ENCODE measurements at places on chromosomes 3 and 15.

- peak overlapping the region; percentile 84 for H3K4me3 ChIP-seq
- peak overlapping the region; percentile 99 for H3K27ac ChIP-seq
- H3K4me1 ChIP-seq: no peaks in the 10 kb centered on the region
- no peaks in the 10 kb centered on the region for H3K27me3 ChIP-seq
Measured at GRCh38 chr15:50764461-50765194, 878 bp downstream of the SPPL2A start.

DNA sequence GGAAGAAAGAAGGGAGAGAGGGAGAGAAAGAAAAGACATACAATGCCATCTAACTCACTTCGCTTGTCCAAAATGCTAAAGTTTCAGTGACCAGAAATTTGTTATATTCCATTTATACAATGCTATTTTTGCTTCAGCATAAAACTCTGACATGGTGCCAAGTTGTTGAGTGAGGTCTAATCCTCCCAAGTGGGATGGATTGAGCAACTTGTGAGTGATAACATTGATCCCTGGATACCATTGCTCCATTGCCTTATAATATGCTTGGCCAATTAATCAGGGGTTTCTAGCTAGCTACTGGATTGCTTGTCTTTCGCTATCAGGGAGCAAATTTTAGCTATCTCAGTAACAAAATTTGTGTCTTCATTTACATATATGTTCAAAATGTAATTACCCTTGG, 615.6 kb upstream of the DPPA4 start:
- no peaks in the 10 kb centered on the region for H3K36me3 ChIP-seq
- H3K4me1 ChIP-seq: no peaks in the 10 kb centered on the region
- H3K4me3 ChIP-seq: no peak overlapping the region
- H3K27me3 ChIP-seq: no peaks in the 10 kb centered on the region

GRCh38 chr15:80803580-80804525, 24.7 kb downstream of the CEMIP start:
- no peak overlapping the region for H3K4me3 ChIP-seq
- H3K36me3 ChIP-seq: no peaks in the 10 kb centered on the region
- no peak for DNase-seq
- H3K27me3 ChIP-seq: no peaks in the 10 kb centered on the region
- H3K4me1 ChIP-seq: peaks cover 5% of the 10 kb centered on the region
- H3K27ac ChIP-seq: no peak overlapping the region

DNA sequence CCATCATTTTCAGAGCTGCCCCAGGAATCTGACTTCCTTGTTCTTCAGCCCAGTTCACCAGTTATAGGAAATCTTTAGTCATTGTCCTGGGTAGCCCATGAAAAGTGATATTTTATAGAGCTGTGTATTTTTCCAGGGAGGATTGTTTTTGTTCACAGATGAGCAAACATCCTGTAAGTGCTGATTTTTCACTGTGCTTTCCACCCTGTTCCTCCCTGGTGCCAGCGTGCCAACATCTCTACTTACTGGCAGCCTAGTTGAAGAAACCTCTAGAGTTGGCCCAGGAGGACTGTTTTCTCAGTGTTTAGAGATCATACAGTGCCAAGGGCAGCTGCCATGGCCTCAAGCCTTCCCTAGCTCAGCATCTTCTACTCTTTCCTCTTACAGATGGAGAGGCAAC, 41.3 kb downstream of the ST6GAL1 start:
- no peak for DNase-seq
- H3K27me3 ChIP-seq: no peaks in the 10 kb centered on the region
- H3K4me1 ChIP-seq: peaks cover 13% of the 10 kb centered on the region
- no peak overlapping the region for H3K4me3 ChIP-seq

DNA sequence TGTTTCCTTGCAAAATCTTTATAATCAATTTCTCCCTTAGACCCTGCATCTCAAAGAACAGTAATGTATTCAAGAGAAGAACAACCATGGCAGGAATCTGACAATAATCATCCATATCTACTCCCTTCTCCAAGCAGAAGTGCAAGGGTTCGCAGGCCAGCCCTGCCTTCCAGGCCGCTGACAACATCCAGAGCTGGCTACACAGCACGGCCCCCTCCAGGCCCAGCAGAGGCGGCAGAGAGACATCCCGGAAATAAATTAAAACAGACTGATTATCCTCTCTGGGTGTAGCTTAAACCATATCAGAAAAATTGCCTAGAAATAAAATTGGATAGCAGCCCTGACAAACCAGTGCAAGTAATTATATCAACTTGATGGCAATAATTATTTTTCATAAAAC, 223.3 kb downstream of the FAM43A start:
- H3K27ac ChIP-seq: no peak overlapping the region
- H3K4me3 ChIP-seq: no peak overlapping the region
- no peak for DNase-seq
- peaks cover 4% of the 10 kb centered on the region for H3K4me1 ChIP-seq

- no peaks in the 10 kb centered on the region for H3K27me3 ChIP-seq
- H3K36me3 ChIP-seq: no peaks in the 10 kb centered on the region
- DNase-seq: no peak
- H3K27ac ChIP-seq: no peak overlapping the region
Measured at GRCh38 chr15:47331829-47332393, 385.4 kb upstream of the SEMA6D start.

DNA sequence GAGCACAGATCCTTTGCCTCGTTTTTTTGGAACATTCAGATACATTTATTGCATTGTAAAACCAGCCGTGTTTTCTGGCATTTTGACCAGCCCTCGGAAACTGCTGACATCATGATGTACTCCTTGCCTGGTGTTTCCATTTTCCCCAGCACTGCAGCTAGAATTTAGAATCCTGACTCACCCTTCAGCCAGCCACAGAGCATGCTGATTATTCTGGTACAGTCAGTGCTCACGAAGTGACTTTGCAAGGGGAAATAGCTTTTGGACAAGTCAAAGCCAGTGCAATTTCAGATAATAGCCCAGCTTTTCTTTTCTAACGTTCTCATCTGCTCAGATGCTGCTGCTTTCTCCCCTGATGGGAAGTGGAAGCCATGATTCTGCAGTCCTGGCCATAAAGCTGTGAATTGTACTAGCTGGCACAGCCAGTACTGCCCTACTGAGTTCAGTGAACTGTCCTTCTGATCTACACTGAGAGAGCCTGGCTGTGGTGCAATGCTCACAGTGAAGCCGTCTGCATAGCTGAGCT, 12.1 kb upstream of the CNBP start:
- no peaks in the 10 kb centered on the region for H3K4me1 ChIP-seq
- no peaks in the 10 kb centered on the region for H3K36me3 ChIP-seq
- DNase-seq: no peak

DNA sequence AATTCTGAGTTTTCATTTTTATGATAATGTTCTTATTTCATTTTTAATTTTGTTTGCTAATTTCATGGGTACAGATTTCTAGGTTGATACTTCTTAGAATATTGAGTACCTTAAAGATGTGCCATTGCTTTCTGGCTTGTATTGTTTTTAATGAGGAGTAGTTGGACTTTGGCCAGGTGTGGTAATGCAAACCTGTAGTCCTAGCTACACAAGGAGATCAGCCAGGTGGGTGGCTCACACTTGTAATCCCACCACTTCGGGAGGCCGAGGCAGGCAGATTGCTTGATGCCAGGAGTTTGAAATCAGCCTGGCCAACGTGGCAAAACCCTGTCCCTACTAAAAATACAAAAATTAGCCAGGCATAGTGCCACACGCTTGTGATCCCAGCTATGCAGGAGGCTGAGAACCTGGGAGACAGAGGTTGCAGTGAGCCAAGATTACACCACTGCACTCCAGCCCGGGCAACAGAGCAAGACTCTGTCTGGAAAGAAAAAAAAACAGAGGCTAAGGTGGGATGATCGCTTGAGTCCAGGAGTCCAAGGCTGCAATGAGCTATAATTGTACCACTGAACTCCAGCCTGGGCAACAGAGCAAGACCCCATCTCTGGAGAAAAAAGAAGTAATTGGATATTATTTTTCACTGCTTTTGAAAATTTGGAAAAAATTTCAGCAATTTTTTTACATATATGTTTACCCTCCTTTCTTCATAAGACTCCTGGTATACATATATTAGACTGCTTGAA, 198.0 kb downstream of the ALCAM start:
- H3K27me3 ChIP-seq: no peaks in the 10 kb centered on the region
- no peak overlapping the region for H3K27ac ChIP-seq
- no peaks in the 10 kb centered on the region for H3K36me3 ChIP-seq
- no peak overlapping the region for H3K4me3 ChIP-seq
- no peak for DNase-seq
- no peaks in the 10 kb centered on the region for H3K4me1 ChIP-seq

DNA sequence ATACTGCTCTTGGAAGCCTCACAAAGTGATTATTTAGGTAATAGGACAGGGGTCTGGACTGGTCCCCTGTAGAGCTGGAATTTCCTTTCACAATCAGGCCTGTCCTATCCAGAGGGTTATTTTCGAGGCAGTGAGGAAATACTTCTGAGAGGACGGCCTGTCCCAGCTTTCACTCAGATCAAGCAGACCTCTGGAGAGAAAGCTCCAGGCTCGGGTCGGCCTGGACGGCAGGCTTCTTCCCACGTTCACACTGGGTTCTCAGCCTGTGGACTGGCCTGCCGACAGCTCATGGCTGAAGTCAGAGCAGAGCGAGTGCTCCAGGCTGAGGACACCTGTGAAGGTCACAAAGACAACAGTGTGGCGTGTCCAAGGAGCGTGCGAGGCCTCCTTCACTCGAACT, 405.3 kb downstream of the VPS13C start:
- H3K36me3 ChIP-seq: no peaks in the 10 kb centered on the region
- no peaks in the 10 kb centered on the region for H3K27me3 ChIP-seq
- no peak overlapping the region for H3K4me3 ChIP-seq
- no peak overlapping the region for H3K27ac ChIP-seq
- DNase-seq: no peak

DNA sequence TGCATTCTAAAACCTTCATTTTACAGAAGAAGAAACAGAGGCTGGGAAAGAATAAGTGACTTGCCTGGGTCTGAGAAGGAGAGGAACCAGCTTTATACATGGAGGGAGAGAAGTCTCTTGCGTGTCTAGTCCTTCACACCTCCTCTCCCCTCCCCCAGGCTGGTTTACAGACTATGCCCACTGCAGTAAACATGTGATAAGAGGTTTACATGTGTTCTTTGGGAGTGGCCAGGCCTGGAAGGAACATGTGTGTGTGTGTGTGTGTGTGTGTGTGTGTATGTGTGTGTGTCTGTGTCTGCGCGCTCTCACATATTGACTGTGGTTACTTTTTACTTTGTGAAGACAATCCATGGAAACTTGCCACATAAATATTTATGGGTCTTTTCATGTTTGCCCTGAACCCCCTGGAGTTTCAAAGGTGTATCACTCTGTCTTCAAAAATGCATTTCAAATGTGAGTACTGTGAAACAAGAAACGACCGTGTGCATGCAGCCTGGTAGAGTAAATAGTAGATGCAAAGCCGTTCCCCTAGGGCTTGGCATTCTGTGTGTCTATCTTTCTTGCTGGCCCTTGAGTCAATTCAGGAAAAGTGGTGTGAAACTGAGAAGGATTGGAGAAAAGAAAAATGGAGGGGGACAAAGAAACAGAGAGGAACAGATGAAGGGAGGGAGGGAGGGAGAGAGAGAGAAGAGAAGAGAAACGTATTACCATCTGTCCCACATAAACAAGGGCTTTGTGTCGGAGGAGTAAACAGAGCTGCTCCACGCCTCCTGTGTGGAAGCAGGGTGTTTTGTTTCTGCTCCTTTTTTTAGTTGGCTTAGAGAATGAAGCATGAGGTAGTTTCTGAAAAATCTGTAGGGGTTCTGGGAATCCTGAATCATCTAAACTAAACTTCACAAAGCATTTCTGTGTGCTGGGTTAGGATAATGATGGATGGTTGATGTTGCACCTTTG, 51.7 kb downstream of the CLDN11 start:
- no peaks in the 10 kb centered on the region for H3K36me3 ChIP-seq
- no peak overlapping the region for H3K4me3 ChIP-seq
- no peak overlapping the region for H3K27ac ChIP-seq
- H3K27me3 ChIP-seq: no peaks in the 10 kb centered on the region

GRCh38 chr15:25850154-25851111, 12.7 kb downstream of the ATP10A start:
- no peaks in the 10 kb centered on the region for H3K4me1 ChIP-seq
- DNase-seq: peak; percentile 43
- no peak overlapping the region for H3K27ac ChIP-seq
- no peaks in the 10 kb centered on the region for H3K36me3 ChIP-seq
- no peaks in the 10 kb centered on the region for H3K27me3 ChIP-seq

DNA sequence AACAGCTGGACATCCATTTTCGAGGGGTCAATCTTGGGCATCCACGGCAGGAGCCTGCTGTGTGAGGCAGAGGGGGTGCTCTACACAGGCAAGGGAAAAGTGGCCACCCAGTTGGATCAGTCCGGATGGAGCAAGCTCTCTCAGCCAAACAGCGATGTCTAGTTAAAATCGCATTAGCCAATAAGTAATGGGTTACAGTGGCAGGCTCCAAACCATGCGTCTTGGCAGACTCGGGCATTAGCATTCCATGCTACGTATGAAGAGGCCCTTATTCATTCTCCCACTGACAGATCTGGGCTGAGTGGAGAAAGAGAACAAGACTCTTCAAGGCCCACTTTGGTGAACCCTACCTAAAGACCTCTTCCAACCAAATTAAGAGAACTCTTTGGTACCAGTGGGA, 49.3 kb downstream of the CCNB2 start:
- H3K4me1 ChIP-seq: no peaks in the 10 kb centered on the region
- H3K4me3 ChIP-seq: no peak overlapping the region
- no peak overlapping the region for H3K27ac ChIP-seq
- no peak for DNase-seq
- no peaks in the 10 kb centered on the region for H3K27me3 ChIP-seq
- peaks cover 11% of the 10 kb centered on the region for H3K36me3 ChIP-seq

DNA sequence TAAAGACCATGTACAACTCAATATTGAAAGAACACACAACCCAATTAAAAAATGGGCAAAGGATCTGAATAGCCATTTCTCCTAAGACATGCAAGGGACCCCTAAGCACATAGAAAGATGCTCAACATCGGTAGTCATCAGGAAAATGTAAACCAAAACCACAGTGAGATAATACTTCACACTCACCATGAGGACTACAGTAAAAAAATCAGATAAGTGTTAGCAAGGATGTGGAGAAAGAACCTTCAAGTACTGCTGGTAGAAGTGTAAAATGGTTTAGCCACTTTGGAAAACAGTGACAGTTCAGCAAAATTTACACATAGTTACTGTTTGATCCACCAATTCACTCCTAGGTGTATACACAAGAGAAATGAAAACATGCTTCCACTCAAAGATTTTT, 30.1 kb upstream of the XIRP1 start:
- no peaks in the 10 kb centered on the region for H3K27me3 ChIP-seq
- no peaks in the 10 kb centered on the region for H3K36me3 ChIP-seq
- H3K4me3 ChIP-seq: no peak overlapping the region
- no peak overlapping the region for H3K27ac ChIP-seq

GRCh38 chr3:32839714-32840085, 21.9 kb downstream of the TRIM71 start:
- no peaks in the 10 kb centered on the region for H3K27me3 ChIP-seq
- no peak for DNase-seq
- no peak overlapping the region for H3K4me3 ChIP-seq
- H3K4me1 ChIP-seq: no peaks in the 10 kb centered on the region
- no peaks in the 10 kb centered on the region for H3K36me3 ChIP-seq

All from pancreas (tissue), 10 donors.